ENCODE measurements at places on chromosomes 2 and 18.

- no peak for DNase-seq
These were observed 182.0 kb downstream of the PRKCE start for GRCh38 chr2:45833301-45833967.

DNA sequence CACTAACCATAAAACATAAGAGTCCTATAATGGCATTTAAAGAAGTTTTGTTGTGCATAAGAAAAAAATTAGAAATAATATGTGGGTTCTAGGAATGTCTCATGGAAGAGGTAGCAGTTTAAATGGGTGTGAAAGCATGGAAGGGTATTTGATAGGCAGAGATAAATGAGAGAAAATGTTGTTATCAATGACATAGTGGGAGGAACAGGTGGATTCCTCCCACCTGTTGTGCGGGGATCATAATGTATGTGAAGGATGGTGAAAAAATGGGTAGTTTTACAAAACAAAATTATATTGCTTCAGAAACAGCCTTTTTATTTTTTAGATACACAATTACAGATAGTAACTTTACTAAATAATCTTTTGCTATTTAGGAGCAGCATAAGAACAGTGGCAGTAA lies 41.7 kb downstream of the RIT2 start:
- no peak for DNase-seq

GRCh38 chr2:160073284-160073888 lies 11.0 kb upstream of the PLA2R1 start:
- DNase-seq, result no peak

DNA sequence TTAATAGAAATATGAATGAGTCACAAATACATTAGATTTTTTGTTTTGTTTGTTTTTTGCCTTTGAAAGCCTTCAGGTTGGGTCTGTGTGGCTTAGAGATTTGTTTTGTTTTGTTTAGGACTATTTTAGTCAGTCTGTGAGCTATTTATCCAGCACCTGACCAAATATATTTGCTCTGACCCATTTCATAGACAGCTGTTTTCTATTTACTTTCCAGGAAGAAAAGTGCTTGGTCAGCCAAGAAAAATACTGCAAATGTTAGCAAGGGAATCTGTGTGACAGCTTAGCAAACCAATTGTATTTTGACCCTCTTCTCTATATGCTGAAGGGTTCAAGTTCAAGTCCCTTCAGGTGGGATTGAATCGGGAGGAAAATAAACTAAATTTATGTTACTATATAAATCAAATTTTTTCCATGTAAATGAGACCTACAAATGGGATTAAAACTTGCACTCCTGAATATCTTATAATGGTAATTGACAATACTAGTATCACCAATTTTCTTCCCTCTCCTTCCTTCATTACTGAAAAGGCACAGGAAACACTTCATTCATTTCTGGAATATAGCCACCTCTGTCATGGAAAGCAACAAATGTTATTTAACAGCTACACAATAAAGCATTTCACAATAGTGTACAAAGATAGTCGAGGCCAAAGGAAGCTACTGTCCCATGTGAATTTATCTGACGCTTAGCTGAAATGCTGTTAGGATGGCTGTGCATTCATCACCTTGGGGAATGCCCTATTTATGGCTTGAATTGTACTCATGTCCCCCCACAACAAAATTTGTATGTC lies 23.1 kb upstream of the KLF7 start:
- no peak for DNase-seq

- no peak for DNase-seq
These were observed 54.1 kb downstream of the BAZ2B start for GRCh38 chr2:159562248-159562647.

GRCh38 chr2:129464036-129464435 lies 515.4 kb upstream of the RAB6C start:
- no peak for DNase-seq

- no peak for DNase-seq
These were observed 36.4 kb downstream of the SLC20A1 start for GRCh38 chr2:112682101-112682500.

DNA sequence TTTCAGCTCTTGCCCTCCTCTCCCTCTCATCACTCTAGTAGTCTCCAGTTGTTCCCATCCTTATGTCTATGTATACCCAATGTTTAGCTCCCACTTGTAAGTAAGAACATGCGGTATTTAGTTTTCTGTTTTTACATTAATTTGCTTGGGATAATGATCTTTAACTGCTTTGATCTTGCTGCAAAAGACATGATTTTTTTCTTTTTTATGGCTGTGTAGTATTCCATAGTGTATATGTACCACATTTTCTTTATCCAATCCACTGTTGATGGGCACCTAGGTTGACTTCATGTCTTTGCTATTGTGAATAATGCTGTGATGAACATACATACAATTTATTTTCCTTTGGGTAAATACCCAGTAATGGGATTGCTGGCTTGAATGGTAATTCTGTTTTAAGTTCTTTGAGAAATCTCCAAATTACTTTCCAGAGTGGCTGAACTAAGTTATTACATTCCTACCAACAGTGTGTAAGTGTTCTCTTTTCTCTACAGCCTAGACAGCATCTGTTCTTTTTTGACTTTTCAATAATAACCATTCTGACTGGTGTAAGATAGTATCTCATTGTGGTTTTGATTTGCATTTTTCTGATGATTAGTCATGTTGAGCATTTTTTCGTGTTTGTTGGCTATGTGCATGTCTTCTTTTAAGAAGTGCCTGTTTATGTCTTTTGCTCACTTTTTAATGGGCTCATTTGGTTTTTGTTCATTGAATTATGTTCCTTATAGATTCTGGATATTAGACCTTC lies 179.6 kb upstream of the SLC39A10 start:
- no peak for DNase-seq

GRCh38 chr18:5142131-5142530 lies 54.9 kb downstream of the AKAIN1 start:
- DNase-seq, result no peak

DNA sequence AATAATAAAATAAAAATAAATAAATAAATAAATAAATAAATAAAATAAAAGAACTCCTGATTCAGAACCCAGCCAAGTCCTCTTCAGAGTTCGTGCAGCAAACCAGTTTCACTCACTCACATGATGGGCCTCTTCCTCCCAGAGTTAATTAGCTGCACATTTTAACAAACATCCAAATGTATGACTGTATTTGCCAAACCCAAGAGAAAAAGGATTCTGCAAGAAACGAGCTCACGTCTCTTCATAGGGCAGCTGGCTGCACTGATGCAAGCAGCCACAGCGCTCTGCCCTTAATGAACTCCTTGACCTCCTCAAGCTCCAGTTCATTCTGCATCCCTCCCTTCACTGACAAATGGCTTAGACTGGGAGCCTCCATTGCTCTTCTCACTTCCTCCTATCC lies 55.1 kb downstream of the MREG start:
- DNase-seq, result no peak

- no peak for DNase-seq
These were observed 79.9 kb downstream of the MTCL1 start for GRCh38 chr18:8785261-8785660.

DNA sequence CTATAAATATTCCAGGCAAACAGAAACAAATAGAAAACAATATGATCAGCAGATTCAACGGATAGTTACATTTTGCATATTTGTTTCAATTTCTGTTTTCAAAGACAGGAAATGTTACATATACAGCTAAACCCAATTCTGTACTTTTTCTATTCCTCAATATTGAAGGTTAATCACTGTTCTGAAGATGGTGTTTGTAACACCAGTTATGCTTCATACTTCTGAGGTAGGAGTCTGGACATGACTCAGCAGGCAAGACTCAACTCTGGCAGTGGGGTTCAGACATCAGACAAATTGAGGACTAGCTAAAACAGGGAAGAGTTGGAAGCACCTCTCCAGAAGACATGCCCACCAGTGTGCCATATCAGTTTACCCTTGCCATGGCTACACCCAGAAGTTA lies 16.6 kb downstream of the SERPINB13 start:
- no peak for DNase-seq

GRCh38 chr18:8803063-8803795 lies 97.9 kb downstream of the MTCL1 start:
- no peak for DNase-seq

DNA sequence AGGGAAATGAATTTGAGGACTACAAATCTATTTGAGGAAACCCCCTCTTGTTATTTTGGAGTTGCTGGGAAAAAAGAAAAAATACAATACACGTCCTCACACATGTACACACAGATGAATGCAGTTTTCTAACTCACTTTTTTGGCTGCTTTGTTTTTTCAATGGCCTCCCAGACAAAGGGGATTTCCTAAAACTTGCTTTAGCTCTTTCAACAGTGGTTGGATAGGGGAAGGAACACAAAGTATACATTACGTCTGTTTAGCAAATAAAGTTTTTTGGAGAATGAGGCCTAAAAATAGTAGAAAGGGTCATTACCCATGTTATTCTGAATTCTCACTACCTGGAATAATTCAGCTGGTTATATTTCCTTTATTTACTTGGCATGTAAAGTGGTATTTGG lies 125.3 kb upstream of the ITGB6 start:
- DNase-seq, result no peak

- no peak for DNase-seq
These were observed 1.8 kb upstream of the NPAS2 start for GRCh38 chr2:100818003-100818605.

DNA sequence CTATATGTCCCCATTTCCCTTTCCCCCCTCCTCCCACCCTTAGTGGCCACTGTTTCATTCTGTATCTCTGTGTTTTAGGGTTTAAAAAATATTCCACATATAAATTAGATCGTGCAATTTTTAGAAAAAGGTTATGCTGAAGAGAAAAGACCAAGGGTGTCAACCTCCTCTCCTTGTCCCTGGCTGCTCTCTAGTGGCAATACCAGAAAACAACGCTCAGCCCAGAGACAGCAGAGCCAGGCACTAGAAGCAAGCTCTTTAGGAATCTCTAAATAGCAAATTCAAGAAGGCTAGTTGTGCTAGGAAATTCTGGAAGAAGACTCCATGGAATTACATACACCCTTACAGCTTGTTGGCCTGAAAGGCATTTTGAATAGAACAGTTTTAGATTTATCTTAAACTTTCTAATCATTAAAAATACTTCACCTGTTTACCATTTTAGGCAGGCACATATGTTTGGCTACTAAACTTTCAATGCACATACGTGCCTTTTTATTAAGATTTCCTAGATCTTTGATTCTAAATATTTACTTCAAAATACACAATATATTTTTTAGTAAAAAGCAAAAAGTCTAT lies 35.1 kb upstream of the RASGRP3 start:
- DNase-seq, result peak; percentile 57

GRCh38 chr2:3399829-3400228 lies 20.3 kb downstream of the TRAPPC12 start:
- no peak for DNase-seq

- DNase-seq, result no peak
These were observed 47.4 kb downstream of the VWA3B start for GRCh38 chr2:98134172-98135005.

DNA sequence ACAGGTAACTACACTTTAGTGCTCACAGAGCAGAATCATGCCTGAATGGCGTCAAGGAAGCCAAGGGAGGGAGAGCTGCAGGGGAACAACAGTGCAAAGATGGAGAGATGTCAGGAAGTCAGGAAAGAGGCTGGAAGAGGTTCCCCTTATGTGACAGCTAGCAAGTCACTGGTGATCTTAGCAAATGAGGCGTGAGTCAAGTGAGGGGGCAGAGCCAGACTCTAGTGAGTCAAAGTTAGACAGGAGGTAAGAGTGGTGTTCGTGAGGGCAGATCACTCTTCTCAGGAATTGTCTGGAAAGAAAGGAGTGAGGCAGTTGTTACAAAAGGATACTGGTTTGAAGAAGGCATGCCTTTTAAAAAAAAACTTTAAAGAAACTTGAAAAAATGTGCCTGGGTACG lies 87.1 kb downstream of the MEP1B start:
- no peak for DNase-seq

GRCh38 chr2:6674381-6674780 lies 191.3 kb downstream of the CMPK2 start:
- no peak for DNase-seq

DNA sequence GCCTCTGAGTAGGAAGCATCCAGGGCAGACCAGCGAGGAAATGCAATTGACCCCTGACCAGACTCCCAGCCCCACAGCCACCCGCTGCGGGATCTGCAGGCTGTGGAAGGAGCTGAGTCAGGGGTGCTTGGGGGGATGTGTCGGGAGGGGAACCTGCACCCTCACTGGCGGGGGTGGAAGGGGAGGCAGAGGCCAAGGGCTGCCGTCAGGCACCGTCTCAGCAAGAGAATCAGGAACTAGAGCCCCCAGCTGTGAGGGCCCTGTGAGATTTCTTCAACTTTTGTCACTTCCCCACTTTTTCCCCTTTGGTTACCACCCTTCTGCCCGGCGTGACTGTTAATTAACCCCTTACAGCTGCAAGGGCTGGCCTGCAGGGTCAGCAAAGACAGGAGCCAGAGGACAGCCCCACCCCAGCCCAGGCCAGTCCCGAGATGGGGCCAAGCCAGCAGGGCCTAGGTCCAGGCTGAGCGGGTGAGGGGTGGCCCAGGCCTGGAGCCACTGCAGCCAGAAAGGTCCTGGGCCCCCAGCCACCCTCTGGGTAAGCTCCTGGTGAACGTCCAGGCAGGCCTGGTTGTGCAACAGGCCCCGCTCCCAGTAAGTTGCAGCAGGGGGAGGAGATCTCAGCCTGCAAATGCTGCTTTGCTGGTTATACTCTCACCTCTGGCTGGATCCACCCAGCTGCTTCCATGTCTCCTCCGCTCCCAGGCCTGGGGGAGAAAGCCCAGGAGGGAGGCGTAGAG lies 147.0 kb upstream of the ID2 start:
- peak; percentile 65 for DNase-seq

DNA sequence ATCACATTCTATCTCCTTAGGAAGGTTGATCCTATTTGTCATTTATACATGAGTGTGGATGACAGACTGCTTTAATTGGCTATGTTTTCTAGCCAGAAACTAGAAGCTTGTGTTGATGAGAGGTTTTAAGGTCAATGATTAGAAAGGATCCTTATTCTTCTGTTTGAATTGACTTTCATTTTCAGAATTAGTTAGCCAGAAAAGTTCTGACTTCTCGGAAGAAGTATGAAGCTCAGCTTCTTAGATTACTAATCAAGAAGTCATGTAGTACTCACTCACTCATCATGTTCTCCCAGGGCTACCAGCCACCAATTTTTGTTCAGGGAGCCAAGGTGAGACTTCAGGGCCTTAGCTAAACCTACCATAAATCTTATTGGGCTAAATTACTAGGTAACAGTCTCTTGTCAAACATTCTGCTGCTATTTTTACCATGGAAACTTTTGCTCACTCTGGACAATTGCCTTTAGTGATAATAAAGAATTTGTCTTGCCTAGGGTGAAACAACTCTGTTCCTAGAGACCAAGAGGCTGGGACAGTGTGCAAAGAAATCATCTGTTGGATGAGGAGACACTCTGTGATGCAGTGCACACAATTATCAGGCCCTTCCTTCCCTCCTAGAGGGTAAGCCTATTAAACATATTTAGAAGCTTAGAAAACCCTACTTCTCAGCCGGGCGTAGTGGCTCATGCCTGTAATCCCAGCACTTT lies 111.6 kb upstream of the DNMT3A start:
- DNase-seq, result no peak

GRCh38 chr18:7290077-7290476 lies 59.2 kb downstream of the LRRC30 start:
- DNase-seq, result no peak

GRCh38 chr2:213162516-213163118 lies 11.2 kb upstream of the IKZF2 start:
- DNase-seq, result no peak

All from GDM1 (cell line).